ENCODE measurements at places on chromosomes 11 and 22.
A peak's percentile ranks its signal among the peaks of the same experiment; 100 is the strongest.

DNA sequence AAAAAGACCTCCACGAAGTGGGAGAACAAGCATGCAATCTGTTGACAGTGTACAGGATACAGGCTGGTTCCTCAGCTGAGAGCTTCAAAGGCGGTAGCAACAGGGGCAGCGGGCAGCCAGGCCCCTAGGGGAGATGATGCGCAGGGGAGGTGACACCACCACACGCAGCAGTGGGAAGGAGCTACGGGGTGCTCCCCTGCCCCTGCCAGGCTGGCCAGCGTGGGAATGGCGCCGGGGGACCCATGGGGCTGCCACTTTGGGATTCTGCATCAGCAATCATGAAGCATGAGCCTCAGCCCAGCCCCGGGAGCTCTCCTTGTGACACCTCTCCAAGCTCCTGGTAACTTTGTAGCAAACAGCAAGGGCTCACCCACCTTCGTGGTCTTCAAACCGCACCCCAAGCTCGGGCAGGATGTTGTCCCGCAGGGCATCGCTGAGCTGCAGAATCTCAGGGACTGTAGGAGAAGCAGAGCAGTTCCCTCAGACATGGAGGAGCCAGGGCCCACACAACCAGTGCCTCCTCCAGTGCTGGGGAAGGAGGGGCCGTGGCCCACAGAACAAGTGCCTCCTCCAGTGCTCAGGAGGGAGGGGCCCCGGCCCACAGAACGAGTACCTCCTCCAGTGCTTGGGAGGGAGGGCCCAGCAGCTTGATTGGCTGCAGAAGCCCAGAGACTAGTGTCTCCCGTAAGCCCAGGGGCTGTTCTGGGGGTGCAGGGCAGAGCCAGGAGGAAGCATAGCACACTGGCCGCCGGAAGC, 14.6 kb upstream of the NAP1L4 start:
- no peak for DNase-seq

DNA sequence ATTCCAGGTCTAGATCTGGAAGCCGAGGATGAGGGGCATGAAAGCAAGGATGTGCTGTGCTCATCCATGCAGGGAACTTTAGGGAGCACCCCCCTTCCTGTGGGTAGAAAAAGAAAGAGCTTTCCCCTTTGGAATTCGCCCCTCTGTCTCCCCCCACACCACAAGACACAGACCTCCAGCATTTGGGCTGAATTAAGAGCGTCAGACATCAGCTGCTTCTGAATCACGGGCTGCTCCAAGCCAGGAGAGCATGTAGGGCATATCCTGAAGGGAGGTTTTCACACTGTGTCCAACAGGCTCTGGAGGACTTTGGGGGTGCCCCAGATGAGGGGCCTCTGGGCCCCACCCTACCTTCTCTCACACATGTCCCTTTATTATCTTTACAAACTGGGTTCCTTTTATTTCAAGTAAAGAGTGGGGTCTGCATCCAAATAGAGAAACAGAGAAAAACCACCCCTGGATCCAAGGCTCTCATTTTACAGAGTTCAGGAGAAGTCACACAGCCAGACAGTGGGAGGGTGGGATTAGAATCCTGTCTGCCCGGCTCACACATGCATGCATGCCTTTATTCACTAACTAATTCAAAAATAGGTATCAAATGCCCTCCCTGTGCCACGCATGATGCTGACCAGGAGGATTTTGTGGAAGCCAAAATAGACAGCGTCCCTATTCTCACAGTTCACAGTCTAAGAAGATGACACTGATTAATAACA, 52.8 kb downstream of the LRRC32 start:
- DNase-seq = peak; percentile 85

DNA sequence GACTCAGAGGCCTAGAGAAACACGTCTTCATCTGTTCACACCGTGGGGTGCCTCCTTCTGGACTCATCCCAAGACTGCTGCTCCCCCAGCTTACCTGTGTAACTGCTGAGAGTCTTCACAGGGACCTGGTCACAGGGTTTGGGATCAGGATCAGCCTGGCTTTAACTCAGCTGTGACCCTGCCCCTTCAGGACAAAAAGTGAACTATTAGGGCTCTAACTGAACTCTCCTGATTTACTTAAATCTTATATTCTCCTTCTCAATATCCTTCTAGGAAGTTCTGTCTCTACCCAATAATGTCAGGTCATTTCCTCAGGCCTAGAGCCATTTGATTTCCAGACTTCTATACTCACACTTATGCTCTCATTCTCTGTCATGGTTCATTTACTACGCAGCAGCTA, 108.4 kb downstream of the ZNF280B start:
- DNase-seq = no peak

DNA sequence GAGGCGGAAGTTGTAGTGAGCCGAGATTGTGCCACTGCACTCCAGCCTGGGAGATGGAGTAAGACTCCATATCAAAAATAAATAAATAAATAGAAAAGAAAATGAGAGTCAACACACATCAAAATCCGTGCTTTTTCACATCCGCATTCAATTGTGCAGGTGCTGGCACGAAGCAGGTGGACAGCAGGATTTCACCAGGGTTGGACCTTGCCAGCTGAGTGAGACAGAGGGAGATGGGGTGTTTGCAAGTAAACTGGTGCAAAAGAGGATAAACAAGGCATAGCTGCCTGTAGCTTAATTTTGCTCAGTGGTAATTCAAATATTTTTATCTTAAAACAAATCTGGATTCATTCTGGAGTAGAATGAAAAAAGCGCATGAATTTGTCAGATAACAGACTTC, 23.3 kb upstream of the DNAL4 start:
- no peak for DNase-seq

DNA sequence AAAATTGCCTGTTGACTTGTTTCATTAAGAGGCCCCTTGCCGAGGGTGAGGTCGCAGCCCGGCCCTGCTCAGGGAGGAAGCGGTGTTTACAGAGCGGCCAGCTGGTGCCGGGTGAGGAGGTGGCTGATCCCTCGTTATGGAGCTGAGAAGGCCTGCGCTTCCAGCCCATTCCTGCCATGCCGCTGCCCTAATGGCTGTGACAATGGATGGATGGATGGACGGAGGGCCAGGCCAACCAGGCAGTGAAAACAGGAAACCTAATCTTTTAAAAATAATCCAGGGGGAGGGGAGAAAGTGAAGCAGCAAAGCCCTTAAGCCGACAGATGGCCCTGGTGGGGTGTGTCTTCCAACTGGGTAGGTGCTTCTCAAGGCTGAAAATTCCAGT, 38.5 kb downstream of the BCR start:
- DNase-seq = peak; percentile 86

DNA sequence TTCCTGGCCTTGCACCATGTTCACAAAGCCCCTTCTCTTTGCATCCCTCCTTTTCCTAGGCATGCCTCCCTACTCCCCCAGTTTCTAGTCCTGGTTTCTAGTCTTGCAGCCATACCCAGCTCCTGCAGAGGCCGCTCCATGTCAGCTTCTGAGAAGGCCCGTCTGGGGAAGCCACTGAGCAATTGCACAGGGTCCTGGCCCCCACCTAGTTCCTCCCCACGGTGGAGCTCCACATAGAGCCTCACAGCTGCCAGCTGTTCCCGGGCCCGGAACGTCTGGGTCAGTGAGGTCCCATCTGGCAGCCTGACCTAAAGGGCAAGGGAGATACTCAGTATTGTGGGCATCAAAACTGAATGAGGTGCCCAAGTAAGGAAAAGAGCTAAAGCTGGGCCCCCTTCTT, 2.2 kb downstream of the UBXN1 start:
- DNase-seq = no peak

DNA sequence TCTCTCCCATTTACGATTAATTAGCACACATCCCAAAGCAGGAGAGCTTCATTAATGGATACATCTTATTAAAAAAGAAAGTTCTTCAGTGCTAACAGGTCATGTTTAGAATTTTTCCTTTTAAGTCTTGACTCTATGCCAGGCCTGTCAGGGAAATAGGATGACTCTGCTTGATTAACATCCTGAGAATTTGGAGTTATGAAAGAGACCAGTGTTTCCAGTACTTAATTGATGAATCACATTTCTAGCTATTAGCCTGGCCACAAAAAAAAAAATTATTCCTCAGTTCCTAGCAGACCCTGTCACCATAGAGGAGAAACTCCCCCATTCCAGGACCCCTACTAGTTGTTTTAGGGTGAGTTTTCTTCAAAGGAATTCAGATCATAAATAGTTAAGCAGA, 23.6 kb upstream of the ME3 start:
- DNase-seq = peak; percentile 97

GRCh38 chr11:119284344-119285157, 32.4 kb downstream of the MCAM start:
- DNase-seq = peak; percentile 66

GRCh38 chr11:28615542-28615941, 507.4 kb downstream of the METTL15 start:
- DNase-seq = no peak

GRCh38 chr11:77178150-77178549, 50.1 kb downstream of the MYO7A start:
- DNase-seq = no peak

GRCh38 chr11:121499405-121499804, 46.6 kb upstream of the SORL1-AS1 start:
- DNase-seq = no peak

- no peak for DNase-seq
Observed at GRCh38 chr11:115145324-115145723, 358.9 kb downstream of the CADM1 start.

DNA sequence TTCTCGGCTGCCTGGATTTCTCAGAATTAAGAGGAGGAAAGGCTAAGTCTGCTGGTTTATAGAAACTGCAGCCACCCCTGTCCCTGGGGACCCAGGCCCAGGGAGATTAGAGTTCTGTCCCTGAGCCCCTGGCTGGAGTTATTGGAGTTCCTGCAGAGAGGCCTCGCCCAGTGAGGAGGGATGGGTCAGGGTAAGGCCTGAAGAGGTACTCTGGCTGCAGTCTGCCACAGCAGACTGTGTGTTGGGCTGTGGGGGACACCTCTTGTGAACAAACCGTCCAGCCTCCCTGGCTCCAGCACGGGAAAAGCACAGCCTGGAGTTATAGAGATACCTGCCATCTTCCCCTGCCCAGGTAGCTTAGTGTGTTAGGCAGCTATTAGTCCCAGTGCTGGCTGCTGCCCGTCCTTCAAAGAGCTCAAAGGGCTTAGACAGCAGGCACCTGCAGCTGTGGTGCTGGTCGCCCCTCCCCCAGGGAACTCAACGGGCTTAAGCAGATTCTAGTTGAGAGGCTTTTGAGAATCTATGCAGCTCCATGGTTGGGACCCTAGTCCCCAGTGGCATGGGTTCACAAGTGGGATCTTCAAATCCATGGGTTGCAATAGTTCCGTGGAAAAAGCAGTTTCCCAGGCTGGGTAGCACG, 36.6 kb upstream of the MUC15 start:
- no peak for DNase-seq

DNA sequence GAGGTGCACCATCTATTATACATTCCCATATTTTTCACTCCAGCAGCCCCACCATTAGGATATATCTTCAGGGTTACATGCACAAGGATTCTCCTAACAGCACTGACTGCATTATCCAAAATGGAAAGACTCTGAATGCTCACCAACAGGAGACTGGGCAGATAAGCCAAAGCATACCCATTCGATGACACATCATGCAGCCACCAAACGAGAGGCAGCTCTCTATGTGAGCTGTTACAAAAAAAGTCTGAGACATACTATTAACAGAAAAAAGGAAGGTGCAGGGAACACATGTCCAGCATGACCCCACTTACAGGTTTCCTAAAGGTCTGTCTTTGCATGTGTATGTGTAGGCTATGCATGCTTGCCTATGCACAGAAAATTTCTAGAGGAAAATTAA, 12.4 kb upstream of the SERPIND1 start:
- no peak for DNase-seq

DNA sequence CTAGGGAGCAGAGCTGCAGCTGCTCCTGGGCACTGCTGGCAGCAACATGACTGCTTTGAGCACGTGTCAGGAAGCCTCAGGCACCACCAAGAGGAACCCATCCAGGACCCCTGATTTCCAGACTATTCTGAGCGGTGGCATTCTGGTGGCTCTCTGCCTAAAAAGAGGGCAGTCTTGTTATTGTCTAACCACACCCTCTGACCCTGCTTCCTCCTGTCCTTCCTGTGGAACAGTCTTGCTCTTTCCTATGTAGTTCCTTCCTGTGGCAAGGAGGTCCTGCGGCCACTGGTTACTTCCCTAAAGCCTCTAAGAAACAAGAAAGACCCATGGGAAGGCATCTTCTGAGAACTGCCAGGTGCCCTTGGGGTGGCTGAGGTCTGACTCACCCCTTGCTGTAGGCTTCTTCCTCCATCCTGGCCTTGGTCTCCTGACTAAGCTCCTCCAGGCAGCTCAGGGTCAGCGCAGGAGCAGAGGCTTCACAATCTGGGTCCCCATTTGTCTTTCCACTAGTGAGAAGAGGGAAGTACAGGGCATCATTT, 13.1 kb upstream of the LYVE1 start:
- peak; percentile 47 for DNase-seq

- DNase-seq = peak; percentile 19
Observed at GRCh38 chr11:108825381-108825780, 160.5 kb downstream of the DDX10 start.

GRCh38 chr11:118046051-118046963, 30.6 kb upstream of the TMPRSS4 start:
- no peak for DNase-seq

DNA sequence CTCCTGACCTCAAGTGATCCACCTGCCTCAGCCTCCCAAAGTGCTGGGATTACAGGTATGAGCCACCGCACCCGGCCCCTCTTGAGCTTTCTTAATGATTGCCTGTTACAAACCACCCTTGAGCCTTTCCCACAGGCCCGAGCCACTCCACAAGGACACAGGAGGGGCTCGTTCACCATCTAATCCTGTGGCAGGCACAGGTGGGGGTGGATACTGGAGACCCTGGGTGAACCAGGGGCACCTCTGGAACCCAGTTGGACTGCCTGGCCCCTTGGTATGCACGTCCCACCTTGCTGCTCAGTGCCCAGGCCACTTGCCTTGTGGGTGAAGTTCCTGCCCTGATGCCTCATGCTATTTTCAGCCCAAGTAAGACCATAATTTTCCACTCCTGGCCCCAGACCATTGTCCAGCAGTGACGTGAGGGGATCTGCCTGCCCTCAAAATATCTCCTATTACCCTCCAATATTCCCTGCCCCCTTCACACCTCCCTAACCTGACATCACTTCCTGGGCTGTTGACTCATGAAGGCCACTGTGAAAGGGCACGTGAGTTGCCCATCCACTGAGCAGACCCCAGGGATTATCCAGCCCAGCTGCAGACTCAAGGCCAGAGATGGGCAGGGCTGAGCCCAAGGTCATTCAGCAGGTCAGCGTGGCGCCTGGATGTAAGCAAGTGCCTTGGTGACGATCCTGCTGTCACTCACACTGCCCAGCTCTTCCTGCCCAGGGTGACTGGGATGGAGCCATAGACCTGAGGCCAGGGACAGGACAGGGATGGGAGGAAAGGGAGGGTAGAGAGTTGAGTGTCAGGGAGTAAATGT, 19.6 kb downstream of the P2RY2 start:
- peak; percentile 43 for DNase-seq

DNA sequence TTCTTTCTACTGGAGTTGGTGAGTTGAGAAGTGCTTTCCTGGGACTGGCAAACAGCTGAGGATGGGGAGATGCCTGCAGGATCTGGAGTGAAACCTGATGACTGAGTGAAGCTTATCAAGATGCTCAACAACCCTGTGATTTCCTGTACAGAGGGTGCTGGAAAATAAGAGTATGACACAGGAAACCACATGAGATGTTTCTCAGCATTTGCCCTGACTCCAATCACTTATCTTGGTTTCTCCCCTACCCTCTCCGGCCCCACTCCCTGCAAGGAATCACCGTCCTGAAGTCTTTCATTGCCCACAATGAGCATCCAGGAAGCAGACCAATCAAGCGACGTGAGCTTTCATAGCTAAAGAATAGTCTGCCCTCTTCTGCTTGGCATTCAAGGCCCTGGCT, at the start of gene MRGPRX2:
MRGPRX2 (minus strand) TSS at position 89 of the 400 bp plus-strand sequence. CDS start 4,315 bp downstream, outside the sequence.
- DNase-seq = peak; percentile 5

- DNase-seq = no peak
Observed at GRCh38 chr22:39600491-39601179, 30.1 kb downstream of the CACNA1I start.

Measured in choroid plexus epithelial cell (primary cell).